ENCODE measurements at places on chromosomes 7 and 10.

DNA sequence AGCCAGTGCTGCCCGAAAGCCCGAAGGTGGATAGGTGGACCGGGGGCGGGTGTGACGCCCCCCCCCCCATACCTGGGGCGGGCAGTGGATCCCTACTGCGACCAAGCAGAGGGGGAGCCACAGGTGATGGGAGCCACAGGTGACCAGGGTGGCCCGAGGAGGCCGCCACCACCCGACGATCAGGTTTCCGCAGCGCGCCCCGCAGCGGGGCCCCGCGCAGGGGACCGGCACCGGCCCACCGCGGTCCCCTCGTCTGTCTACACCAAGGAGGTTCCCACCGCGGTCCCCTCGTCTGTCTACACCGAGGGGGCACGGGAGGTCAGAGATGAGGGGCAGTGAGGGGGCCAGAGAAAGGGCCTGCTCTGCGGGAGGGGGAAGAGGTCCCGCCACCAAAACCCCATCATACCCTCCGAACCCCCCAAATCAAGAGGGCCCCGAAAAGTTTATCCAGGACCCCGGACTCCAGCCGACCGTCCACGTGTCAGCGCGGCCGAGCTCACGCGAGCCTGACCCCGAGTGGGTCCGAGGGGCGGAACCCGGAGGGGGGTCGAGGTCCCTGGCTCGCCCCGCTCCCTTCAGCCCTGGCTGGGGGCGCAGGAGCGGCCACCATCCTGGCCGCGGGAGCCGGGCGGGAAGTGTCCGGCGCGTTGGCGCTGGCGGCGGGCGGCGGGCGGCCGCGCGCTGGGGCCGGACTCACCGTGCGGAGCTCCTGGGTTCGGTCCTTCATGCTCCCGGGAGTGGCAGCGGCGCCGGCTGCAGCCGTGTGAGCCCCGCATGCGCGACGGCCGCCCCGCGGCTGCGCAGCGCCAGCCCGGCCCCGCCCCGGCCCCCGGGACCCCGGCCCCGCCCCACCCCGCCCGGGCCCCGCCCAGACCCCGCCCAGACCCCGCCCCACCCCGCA is at the start of gene STX1A:
TSS of gene STX1A (minus strand) at position 765 of the 901 bp plus-strand sequence. CDS start at position 727, 38 bp downstream.
- peak; percentile 57 for DNase-seq

DNA sequence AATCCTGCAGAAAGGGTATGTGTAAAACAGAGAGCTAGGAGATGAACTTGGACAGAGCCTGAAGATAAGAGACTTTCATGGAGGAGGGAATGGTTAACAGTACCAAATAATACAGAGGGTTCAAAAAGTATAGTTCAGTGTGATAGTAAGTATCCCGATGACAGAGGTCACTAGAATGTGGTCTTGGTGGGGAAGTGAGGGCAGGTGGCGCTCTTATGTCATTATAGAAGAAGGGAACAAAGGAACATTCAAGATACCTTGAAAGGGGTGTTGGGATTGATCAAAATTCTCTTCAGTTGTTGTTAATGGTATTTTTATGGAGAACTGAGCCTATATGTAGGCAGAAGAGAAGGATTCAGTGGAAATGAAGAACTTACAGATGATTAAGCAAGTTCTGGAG is 312.5 kb downstream of the SUGCT start:
- DNase-seq: no peak

GRCh38 chr7:129471402-129471827 is 30.9 kb upstream of the SMKR1 start:
- no peak for DNase-seq

- DNase-seq: no peak
These were observed 215.7 kb downstream of the HTR7 start for GRCh38 chr10:90642136-90642535.

GRCh38 chr10:6234371-6234770 is 31.6 kb downstream of the PFKFB3 start:
- DNase-seq: no peak

GRCh38 chr7:2567679-2568278 is 9.0 kb downstream of the IQCE start:
- DNase-seq: peak; percentile 44

GRCh38 chr10:80400136-80400804 is 8.1 kb upstream of the PRXL2A start:
- no peak for DNase-seq

DNA sequence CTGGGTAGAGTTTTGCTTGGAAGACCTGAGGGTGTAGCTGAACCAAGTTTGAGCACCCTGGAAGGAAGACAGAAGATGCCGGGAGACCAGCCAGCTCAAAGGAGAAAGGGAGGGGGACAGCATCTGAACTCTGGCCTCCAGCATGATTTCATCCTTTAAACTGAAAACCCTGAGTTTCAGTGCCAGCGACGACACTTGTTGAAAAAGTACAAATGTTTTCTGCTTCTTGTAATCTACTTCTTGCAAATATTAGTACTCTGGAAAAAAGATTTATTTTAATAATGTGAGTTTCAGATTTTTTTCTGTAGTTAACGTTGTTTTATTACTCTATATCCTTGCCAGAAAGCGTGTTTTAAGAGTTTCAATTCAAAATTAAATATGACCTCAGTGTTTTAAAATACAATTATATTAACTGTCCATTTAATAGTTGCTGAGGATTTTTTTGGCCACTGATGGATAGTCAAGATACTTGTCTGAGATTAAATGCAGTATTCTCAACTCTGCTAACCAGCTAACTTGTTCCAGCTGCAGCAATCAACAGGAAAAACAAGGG is 227.7 kb downstream of the MGMT start:
- no peak for DNase-seq

DNA sequence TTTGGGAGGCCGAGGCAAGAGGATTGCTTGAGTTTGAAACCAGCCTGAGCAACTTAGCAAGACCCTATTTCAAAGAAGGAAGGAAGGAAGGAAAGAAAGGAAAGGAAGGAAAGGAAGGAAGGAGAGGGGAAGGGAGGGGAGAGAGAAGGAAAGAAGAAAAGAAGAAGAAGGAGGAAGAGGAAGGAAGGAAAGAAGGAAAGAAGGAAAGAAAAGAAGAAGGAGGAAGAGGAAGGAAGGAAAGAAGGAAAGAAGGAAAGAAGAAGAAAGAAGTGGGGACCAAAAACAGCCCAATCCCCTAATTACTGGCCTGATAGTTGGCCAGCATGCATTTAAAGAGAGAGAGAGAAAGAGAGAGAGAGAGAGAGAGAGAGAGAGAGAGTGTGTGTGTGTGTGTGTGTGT is 66.4 kb downstream of the EEPD1 start:
- no peak for DNase-seq

DNA sequence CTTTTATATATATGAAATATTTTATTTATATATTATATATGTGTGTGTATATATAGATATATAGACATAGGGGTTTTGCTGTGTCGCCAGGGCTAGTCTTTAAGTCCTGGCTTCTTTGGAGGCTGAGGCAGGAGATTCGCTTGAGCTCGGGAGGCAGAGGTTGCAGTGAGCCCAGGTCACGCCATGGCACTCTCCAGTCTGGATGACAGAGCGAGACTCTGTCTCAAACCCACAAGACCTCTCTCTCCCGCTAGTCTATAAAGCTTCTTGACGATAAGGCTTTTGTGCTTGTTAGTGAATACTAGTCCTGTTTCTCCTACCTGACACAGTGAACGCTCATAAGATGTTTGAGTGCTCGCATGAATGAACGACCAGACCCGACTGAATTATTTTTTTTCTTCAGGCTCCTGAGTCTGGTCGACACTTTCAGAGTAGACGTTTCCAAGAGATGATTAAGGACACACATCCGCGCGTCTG is 577 bp upstream of the DDX21 start:
- peak; percentile 15 for DNase-seq

- no peak for DNase-seq
These were observed 101.2 kb downstream of the FANK1 start for GRCh38 chr10:125997586-125997985.
